ENCODE measurements at places on chromosomes 12 and 14.

DNA sequence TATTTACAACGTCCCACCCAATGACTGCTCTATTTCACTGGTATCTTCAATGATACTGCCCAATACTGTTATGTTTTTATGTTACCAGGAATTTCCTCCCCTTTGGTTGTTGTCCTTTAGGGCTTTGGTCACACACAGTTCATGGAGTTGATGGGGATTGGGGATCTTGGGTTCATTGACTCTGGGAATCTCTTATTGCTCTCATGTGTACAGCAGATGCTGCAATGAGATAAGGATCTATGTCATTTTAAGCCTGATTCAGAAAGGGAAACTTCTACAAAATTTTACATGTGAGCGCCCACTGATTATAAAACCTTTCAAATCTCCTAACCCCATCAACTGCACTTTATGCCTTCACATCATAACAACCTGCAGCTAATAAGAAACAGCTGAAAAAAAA is 67.2 kb downstream of the FAR2 start:
- peak; percentile 38 for DNase-seq

DNA sequence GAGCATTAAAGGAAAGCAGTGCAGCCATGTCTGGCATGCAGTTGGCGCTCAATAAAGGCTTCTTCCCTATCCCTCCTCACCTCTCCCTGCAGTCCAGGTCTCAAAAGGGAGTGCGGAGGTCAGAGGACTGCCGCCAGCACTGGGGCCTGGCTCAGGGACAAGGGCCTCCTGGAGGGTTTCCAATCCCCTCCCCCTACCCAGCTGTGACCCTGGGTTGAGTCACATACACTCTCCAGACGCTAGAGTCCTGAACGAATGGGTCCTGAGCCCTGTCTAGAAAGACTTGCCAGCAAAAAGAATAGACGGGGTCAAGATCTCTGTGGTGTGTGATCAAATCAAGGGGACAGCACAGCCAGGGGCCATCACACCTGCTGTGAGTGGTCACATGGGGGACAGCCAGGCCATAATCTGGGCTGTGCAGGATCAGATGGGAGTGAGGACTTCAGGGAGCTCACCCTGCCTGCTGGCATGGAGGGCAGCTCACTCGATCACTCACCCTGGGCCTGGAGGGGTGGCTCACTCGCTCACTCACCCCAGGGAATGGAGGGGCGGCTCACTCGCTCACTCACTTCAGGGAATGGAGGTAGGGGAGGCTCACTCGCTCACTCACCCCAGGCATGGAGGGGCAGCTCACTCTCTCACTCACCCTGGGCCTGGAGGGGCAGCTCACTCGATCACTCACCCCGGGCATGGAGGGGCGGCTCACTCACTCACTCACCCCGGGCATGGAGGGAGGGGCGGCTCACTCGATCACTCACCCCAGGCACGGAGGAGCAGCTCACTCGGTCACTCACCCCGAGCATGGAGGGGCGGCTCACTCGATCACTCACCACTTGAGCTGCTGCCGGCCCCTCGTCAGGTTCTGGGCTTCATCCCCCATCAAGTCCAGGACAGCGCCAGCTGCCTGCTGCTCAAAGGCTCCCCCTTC is 12.8 kb downstream of the CFAP73 start:
- no peak for DNase-seq

DNA sequence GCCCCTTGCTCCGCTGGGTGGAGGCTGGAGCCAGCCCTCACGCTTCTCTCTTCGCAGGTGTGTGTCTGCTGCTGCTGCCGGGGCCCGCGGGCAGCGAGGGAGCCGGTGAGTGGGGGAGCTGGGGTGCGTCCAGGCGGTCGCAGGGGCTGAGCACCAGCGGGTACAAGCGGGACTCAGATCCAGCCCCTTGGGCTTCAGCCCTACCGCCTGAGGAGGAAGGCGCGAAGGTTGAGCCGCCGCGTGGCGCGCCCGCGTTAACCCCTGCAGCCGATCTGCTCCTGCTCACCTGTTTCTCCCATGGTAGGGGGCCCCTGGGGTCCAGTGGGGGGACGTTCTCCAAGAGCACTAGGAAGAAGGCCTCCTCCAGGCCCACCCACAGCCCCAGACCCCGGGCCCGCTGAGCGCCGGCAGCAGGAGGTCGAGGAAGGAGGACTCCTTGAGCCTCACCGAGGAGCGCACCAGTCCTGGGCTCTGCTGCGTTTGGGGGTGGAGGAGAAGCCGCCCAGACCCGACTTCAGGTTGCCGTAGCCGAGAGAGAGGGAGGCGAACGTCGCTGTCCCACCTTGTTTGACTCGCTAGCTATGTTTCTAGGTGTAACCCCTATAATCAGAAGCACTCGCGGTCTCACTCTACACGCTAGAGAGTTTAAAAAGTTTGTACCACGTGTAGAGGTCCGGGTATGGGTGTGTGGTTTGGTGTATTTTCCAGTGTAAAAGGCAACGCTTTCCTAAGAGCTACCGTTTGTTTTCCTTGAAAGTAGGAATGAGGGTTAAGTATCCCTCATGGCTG is 834 bp downstream of the COCH start:
- no peak for DNase-seq

DNA sequence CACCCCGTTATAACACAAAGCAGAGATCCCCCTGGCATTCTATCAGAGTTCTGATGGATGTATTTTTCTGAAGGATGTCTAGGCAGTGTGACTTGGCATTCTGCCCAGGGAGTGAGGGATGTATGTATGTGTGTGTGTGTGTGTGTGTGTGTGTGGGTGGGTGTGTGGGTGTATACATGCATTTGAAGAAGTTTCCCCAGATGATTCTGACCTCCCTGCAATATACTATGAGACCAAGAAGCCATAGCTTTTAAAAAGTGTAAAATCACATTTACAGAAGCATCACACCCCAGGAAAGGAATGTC is 59.7 kb upstream of the NAP1L1 start:
- DNase-seq: peak; percentile 36

- no peak for DNase-seq
Measured at GRCh38 chr12:93287149-93287548, 90.6 kb upstream of the NUDT4 start.

GRCh38 chr14:20556500-20557211 is 4.2 kb downstream of the RNASE9 start:
- peak; percentile 79 for DNase-seq

DNA sequence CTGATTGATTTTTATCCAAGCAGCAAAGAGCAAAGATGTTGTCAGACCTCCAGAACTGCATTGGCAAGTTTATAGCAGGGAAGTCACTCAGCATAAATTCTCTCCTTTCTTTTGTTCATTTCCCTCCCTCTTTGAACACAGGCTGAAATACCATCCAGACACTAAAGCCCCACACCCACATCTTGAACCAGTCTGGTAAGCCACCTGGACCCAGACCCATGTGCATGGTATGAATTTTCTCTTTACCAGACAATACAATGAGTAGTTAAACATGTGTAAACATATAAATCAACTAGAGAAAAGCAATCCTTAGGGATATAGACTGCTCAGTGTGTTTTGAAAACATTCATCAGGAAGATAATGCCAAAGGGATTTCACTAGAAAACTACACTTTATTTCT is 488.3 kb upstream of the FLRT2 start:
- DNase-seq: no peak

DNA sequence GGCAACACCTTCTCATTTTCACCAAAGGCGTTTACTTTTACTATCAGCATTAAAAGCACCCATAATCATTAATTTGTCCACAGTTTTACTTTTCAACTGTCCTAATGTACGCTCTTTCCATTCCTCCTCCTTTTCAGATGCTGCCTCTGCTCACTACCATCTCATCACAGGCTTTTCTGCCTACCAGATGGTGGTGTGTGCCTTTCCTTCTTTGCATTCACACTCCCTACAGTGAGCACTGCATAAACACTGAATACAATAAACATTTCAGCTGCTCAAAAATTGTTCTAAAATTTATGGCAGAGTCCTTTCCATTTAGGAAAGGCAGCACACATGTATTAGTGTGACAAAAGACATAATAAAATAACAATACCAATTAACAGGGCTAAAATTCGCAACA is 435.7 kb downstream of the GXYLT1 start:
- DNase-seq: no peak

GRCh38 chr12:51973560-51973959 is 22.1 kb downstream of the ACVR1B start:
- peak; percentile 20 for DNase-seq

DNA sequence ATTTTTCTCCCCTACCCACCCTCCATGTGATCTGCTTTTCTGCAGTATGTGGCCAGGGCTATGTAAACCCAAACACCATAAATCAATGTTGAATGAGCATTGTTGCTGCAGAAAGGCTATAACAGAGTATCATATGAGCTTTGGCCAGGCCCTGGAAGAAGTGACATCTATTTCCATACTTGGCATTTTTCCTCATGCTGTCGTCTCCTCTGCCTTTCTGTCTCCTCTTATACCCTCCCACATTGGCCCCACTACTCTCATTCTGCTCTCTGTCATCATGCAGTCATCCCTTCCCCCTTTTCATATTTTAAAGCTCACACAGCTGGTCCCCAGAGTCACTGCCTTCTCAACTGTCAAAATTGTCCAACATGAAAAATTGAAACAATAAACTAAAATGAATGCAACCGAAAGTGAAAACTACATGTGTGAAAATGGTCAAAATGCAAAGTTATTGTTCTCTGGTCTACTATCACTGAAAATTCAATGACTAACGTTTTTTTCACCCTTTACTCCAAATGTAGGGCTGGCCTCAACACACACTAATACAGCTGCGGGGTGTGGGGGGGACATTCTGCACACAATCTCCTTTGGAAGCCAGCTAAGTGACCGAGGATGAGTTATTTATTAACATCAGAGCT is 290.7 kb upstream of the TMPO start:
- DNase-seq: no peak

- DNase-seq: peak; percentile 97
Measured at GRCh38 chr12:11746024-11746771, 96.7 kb downstream of the ETV6 start.

DNA sequence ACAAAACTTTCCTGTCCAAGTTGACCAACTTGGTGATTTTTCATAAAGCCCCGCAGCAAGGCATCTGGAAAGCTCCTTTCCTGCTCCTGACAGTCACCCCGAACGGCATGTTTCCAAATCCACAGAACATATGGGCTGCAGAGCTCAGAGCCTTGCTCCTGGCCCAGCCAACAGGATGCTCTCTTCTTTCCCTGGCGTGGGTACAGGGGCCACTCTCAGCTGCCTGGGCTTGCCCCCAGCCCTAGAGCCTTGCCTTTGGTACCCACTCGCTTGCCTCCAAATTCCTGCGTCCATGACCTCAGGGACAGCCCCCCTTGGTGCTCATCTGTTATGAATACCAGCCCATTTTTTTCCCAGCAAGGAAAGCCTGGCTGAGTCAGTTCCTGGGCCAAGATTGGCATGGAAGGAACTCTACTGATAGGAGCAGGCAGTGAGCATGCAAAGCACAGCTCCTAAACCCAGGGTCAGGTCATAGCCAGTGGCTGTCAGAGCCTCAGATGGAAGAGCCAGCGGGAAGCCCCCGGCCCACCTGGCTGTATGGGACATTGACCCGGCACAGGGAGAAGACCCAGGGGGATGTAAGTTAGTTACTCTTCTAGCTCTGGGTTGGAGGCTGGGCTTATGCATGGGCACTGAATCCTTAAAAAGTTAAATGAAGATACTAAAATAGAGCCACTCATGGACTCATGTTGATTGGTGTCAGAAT is 105.3 kb upstream of the RTL1 start:
- no peak for DNase-seq

DNA sequence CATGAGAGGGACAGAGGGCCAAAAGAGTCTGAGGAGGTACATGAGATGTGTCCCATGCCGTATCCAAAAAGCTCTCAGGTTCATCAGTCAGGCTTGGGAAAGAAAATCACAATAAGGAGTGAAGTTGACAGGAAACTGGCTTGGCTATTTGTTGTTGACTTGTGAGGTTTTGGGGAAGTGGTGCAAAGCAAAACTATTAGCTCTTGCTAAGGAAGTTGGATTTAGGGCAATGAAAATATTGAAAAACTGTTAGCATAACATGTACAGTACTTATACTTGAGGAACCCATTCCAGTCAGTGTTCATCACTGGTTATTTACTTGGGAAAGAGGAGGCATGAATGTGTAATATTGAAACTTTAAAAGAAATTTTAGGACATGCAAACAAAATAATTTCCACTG is 145.9 kb downstream of the DUSP6 start:
- peak; percentile 58 for DNase-seq

DNA sequence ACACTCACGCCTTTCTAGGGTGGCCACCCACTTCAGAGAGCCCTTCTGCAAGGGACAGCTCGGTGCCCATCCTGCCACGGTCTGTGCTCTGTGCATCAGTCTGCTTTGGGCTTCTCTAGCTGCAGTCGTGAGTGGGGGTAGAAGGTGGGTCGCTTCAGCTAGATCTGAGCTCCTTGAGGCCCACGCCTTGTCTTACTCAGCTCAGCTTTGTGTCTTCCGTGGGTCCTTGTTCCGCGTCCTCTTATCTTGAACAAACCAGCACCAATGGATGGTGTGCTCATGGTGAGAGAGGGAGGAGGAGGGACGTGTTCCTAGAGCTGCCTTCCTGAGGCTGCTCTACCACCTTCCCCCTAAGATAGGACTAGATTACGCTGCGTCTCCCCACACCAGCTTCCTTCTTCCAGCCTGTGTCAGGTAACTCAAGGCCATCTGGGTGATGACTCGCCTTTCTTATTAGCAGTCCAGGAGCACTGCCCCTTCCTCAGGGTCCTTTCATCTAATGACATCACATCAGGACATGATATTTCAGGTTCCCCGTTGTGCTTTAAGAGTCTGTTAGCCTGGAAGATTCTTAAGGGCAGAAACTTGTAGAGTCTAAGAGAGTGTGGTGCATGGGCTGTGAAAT is 118.8 kb downstream of the TSPAN9 start:
- DNase-seq: no peak

- DNase-seq: peak; percentile 6
Measured at GRCh38 chr14:87049950-87050349, 943.0 kb downstream of the GALC start.

DNA sequence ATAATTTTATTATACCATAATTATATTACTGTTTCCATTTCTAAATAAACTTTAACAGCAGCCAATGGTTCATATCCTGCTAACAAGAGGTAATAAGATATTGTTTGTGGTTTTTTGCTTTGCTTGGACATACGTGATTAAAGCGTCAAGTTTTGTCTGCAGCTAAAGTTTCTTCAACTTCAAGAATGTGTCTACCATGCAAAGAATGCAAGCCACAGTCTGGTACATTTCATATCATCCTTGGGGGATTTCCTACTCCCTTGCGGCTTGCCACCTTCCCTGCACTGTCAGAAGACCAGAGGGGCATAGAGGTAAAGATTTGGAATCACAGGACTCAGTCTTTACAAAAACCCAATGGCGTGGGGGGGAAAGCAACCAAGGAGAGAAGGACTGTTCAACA is 125.2 kb downstream of the MED13L start:
- DNase-seq: no peak

GRCh38 chr12:91926848-91927247 is 218.8 kb downstream of the BTG1 start:
- DNase-seq: peak; percentile 18

Data from inflammatory macrophage treated with lipopolysaccharide for 4 hours (primary cell).